ENCODE measurements at places on chromosomes 5 and 9.

GRCh38 chr5:6755941-6756340 lies 42.7 kb downstream of the TENT4A start:
- no peak for DNase-seq

DNA sequence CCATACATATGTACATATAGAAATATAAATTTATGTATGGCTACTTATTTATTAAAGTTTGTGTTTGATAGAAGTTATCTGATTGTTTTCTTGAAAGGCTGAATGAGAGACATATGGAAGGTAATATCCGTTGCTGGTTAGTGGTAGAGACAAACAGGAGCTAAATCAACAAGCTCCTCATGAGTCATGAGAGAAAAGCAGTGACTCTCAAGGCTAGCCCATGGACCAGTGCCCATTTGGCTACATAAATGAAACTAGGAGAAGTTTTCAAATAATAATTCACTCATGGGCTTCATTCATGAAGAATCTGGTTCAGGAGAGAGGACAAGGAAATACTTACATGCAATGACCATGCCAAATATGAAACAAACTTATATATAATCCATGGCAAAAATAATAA lies 504.5 kb upstream of the ITGA1 start:
- DNase-seq, result no peak

DNA sequence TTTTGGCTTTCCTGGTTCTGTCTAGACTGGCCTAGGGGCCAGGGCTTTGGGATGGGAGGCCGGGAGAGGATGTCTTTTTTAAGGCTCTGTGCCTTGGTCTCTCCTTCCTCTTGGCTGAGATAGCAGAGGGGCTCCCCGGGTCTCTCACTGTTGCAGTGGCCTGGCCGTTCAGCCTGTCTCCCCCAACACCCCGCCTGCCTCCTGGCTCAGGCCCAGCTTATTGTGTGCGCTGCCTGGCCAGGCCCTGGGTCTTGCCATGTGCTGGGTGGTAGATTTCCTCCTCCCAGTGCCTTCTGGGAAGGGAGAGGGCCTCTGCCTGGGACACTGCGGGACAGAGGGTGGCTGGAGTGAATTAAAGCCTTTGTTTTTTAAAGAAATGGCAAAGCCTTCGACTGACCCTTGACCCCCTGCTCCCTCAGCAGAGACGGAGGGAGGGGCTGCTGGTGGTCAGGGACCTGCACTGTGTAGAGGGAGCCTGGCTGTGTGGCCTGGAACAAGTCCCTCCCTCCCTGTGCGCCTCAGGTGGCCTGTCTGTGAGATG lies 11.1 kb downstream of the FPGS start:
- no peak for DNase-seq

- no peak for DNase-seq
Measured at GRCh38 chr5:16568875-16569580, 47.8 kb downstream of the RETREG1 start.

GRCh38 chr9:36961561-36962325 lies 72.3 kb downstream of the PAX5 start:
- DNase-seq, result no peak

- no peak for DNase-seq
Measured at GRCh38 chr5:36496471-36496870, 109.9 kb upstream of the SLC1A3 start.

GRCh38 chr9:93673839-93674334 lies 97.5 kb downstream of the PHF2 start:
- peak; percentile 6 for DNase-seq
